ENCODE measurements at places on chromosomes 5 and 9. TPM values are rescaled to one million over a fixed set of nuclear protein-coding genes. Genes with fewer than 3 reads are reported as not detected.

DNA sequence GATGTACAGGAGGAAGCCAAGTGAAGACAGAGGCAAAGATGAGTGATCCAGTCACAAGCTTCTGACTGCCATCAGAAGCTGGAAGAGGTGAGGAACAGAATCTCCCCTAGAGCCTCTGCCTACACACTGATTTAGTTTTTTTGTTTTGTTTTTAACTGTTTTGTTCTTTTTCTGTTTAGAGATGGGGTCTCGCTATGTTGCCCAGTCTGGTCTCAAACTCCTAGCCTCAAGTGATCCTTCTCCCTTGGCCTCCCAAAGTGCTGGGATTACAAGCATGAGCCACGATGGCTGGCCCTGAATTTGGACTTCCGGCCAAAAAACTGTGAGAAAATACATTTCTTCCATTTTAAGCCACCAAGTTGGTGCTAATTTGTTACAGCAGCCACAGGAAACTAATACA, 204.7 kb upstream of the ZNF608 start:
- DNase-seq, result no peak

The PLPP7 gene
- total RNA-seq, result 0.28 TPM

GRCh38 chr5:158301186-158301585, 442.2 kb upstream of the CLINT1 start:
- DNase-seq, result no peak

The GPR151 gene
- total RNA-seq, result not detected

DNA sequence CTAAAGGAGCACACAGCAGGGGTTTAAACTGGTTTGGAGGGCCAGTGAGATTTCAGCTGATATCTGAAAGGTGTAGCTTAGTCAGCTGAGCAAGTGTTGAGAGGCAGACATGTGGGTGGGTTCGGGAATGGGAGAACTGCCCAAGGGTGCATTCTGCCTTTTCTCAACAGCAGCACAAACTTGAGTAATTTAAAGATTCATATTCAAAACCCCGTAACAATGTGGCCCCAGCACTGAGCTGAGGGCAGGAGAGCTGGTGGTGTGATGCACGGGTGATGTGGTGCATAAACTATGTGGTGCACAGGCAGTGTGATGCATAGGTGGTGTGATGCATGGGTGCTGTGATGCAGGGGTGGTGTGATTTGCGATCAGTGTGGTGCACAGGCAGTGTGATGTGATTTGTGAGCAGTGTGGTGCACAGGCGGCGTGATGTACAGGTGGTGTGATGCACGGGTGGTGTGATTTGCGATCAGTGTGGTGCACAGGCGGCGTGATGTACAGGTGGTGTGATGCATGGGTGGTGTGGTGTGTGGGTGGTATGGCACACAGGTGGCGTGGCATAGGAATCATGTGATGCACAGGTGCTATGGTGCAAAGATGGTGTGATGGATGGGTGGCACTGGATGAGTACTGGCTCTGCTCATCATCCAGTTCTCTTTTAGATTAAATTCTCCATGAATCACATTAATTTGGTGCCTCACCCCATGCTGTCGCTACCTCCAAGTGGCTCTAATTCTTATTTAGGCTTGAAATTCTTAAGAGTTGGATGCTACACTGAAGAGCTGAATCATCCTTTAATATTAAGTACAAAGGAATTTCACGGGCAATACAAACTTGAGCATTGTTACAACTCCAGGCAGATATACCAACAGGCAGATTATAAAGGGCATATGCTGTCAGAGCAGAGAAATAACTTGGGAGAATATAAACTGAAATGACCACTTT, 53.6 kb downstream of the DAP start:
- DNase-seq, result no peak

- DNase-seq, result no peak
Measured at GRCh38 chr5:111472579-111472978, 39.8 kb downstream of the STARD4 start.

DNA sequence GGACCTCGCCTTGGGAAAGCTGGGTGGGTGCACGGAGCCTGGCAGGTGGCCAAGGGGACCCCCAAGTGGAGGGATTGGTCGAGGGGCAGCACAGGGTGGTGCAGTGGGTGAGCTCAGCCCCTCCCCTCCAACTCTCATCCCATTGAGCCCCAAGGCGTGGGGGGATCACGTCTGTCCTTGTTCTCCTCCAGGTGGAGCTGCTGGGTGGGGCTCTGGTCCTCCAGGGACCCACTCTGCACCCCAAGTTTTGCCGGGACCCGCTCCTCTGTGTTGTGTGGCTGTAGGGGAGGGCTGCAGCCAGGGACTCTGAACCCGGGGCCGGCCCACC, 3.6 kb upstream of the FUT7 start:
- DNase-seq, result no peak

The CDH18 gene
- not detected for total RNA-seq

- DNase-seq, result no peak
Measured at GRCh38 chr9:110157823-110158664, 49.9 kb downstream of the C9orf152 start.

The MYORG gene
- 0.92 TPM for total RNA-seq

GRCh38 chr5:39668980-39669379, 244.2 kb upstream of the DAB2 start:
- no peak for DNase-seq

DNA sequence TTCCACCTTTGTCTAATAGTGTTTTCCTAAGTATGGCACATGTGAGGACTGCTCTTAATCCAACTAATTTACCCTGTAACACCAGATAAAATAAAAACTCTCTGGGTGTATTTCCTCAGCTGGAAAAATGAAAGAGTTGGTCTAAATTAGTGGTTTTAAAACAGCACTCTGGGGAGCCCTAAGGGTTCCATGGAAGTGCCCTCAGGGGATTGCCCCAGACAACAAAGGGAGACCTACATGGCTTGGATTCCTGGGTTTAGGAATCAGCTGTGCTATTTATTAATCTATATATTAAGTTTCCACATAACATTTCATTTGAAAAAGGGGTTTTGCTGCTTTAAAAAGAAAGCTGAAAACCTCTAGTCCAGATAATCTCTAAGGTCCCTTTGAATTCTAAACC, 20.2 kb downstream of the ADAMTS6 start:
- DNase-seq, result no peak

- no peak for DNase-seq
Measured at GRCh38 chr5:82365026-82365425, 86.9 kb upstream of the RPS23 start.

GRCh38 chr5:57386958-57387357, 95.7 kb downstream of the ACTBL2 start:
- no peak for DNase-seq

DNA sequence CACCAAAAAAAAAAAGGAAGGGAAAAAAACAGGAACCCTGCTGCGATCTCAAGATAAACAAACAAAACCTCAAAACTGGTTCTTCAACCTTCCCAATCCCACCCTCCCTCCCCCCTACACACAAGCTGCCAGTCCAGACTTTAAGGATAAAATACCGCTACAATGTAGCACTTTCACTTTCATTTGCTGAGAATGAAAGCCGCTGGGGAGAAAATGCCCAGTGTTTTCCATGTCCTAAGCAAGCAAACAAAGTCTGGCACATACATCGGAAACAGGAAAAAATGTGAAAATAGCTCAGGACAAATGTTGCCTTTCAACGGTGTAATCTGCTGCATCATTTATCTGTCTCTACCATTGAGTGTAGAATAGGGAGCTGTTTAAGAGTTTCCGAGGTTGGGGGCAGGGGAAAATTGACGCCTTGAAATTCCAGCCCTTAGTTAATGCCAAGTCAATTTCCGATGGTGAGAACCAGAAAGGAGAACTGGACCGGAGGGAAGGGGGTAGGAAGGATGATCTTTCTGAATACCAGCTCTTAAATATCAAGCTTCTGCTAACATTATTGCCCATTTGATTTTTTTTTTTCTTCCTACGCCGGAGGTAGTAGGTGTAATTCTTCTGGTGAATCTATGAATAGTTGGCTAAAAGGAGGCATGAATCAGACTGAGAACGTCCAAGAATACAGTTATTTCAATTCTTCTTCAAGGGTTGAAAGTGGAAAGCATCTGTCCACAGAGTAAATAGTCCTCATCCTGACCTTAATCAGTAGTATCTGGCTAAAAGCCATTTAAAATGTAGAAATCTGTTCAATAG, 1.2 kb upstream of the ADAMTS6 start:
- no peak for DNase-seq

The SPINK4 gene
- total RNA-seq, result not detected

- DNase-seq, result no peak
Measured at GRCh38 chr5:132344775-132345514, 24.6 kb upstream of the SLC22A5 start.

The NNT gene
- 66.1 TPM for total RNA-seq

GRCh38 chr5:38467353-38468040, 88.9 kb downstream of the LIFR start:
- DNase-seq, result no peak

- no peak for DNase-seq
Measured at GRCh38 chr9:124146031-124146561, 111.7 kb upstream of the NEK6 start.

GRCh38 chr5:143340891-143341685, 62.4 kb downstream of the NR3C1 start:
- DNase-seq, result no peak

- DNase-seq, result no peak
Measured at GRCh38 chr5:74122979-74123590, 497.1 kb downstream of the ARHGEF28 start.

The LCN15 gene
- not detected for total RNA-seq

The IL13 gene
- 0.80 TPM for total RNA-seq

DNA sequence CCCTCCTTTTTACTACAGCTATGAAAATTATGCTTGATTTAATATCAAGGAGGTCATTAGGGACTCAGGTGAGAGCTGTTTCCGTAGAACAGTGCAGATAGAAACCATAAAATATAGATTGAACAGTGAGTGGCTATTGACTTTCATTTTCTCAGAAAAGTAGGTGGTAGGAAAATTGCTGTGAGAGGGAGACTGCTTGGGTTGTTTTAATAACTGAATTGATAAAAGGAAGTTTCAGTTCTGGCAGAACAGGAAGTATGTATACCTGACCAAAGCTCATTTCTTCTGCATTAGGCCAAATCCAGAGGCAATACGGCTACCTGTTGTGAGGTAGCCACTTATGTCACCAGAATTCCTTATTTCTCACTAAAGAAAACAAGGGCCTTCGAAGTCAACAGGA, 761.7 kb upstream of the ARRDC3 start:
- DNase-seq, result no peak

GRCh38 chr5:113320273-113320780, 114.5 kb downstream of the TSSK1B start:
- no peak for DNase-seq

The TAF1L gene
- not detected for total RNA-seq

The IFNA6 gene
- not detected for total RNA-seq

GRCh38 chr5:206406-206805, 11.5 kb downstream of the CCDC127 start:
- no peak for DNase-seq

The ARHGEF39 gene
- total RNA-seq, result 1.3 TPM

DNA sequence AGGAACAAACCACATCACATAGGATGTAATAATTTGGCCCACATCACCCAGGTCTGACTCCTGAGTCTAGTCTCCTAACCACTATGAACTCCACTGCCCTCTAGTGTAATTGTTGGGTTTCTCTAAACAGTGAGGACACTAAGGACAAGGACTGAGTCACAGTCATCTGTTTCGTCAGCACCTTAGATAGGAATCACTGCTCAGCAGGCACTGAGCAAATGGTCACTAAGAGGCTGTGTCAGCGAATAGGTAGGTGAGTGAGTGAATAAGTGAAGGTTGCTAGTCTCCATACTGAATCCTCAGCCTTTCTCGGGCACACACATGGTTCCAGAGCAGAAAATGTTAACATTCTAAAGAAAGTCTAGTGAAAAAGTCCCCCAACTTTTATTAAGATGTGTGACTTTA, 278.6 kb downstream of the SPOCK1 start:
- DNase-seq, result no peak

DNA sequence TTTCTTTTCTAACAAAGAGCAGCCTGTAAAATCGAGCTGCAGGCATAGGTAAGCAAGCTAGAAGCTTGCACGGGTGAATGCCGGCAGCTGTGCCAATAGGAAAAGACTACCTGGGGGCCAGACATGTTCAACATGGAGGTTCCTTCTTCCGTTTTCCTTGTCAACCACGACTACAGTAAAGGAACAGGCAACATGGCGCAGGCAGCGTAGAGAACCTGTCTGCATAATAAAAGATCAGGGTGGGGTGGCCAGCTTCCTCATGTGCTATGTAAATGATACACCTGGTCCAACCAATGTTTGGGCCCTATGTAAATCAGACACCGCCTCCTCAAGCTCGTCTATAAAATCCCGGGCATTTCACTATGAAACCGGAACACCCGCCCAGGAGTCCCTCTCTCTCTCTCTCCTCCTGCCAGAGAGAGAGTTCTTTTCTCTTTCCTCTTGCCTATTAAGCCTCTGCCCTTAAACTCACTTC, 103.8 kb upstream of the LIFR start:
- no peak for DNase-seq

DNA sequence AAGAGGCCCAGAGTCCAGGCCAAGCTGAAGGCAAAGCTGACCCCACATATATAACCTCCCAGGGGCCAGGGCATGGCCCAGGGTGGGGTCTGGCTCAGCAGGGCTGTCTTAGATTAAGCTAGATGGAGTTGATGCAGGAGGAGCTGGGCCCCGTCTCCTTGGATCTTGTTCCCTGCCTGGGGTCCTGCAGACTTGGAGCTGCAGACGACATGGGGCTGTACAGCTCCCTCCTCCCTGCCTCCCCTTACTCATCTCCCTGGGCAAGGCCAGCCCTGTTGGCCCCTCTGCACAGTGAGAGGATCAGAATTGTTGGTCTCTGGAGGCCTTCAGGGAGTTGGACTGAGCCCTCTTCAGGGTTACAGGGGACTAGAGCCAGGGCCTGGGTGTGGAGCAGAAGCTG, 134.9 kb downstream of the RGS3 start:
- DNase-seq, result no peak

- no peak for DNase-seq
Measured at GRCh38 chr9:134548185-134548584, 93.4 kb upstream of the COL5A1 start.

The HTR4 gene
- not detected for total RNA-seq

DNA sequence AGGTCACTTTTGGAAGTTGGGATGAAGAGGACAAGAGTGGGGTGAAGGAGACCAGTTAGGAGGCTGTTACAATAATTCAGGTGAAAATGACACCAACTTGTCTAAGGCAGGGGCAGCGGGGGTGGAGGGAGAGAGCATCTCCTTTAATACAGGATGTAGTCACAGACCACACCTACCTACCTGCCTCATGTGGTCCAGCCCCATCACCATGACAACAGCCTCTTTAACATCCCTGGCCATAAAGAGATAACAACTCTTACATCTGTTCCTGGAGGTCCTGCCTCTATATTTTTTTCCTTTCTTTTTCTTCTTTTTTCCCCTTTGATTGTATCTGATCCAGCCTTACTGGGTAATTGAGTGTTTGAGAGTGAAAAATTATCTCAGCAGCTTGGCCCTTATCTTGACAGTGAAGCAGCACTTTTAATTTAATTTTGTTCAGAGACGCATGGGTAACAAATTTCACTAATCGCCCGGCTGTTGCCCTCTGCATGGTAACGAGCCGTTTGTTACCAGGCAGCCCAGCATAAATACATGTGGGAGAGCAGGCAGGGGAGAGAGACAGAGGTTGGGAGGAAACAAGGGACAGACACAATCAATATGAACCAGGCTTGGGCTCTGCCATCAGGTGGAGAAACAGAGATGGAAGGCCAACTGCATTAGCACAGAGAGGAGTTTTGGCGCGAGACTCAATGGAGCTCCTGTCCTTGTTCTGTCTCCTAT, 338.1 kb downstream of the ASTN2 start:
- DNase-seq, result no peak

Measured in natural killer cell (primary cell).